ENCODE measurements at places on chromosomes 5 and 9. TPM values are rescaled to one million over a fixed set of nuclear protein-coding genes. Genes with fewer than 3 reads are reported as not detected.

- no peak overlapping the region for H3K4me3 ChIP-seq
- peak; percentile 22 for DNase-seq
- H3K27ac ChIP-seq, result no peak overlapping the region
These were observed 38.3 kb upstream of the ZFYVE16 start for GRCh38 chr5:80369521-80369920.

GRCh38 chr5:29131285-29131684 lies 2062.2 kb upstream of the CDH6 start:
- no peaks in the 10 kb centered on the region for H3K27me3 ChIP-seq
- no peaks in the 10 kb centered on the region for H3K36me3 ChIP-seq
- H3K4me3 ChIP-seq, result no peak overlapping the region

GRCh38 chr5:16727755-16728325 lies 111.0 kb upstream of the RETREG1 start:
- H3K4me3 ChIP-seq, result no peak overlapping the region
- no peak overlapping the region for H3K27ac ChIP-seq
- no peaks in the 10 kb centered on the region for H3K4me1 ChIP-seq
- H3K27me3 ChIP-seq, result no peaks in the 10 kb centered on the region
- no peak for DNase-seq

Gene WNT8A
- not detected for total RNA-seq

Gene GADD45G
- total RNA-seq, result 5.4 TPM

Gene TMEM174
- total RNA-seq, result not detected

Data from Caco-2 (cell line).